ENCODE measurements at places on chromosomes 3 and 15.

DNA sequence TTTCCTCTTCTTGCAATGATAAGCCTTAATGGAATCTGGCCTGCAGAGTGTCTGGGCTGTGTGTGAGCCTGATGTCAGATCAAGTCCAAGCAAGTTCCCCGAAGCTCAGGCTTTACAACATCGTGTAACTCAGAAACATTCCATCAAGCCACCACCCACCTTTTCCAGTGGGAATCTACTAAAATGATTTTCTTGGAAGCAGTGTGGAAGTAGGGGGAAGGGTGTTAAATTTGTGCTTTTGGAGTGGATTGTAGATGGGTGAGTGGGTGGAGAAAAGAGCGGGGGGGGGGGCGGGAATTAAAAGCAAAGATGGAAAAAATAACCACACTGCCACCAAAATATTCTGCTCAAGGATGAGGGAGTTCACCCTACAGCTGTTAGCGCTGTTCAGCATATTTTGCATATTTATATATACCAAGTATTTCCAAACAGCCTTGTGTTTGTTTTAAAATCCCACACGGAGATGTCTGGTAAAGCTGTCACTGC, 53.6 kb downstream of the VGLL3 start:
- ATAC-seq = peak; percentile 86

GRCh38 chr3:107387555-107387954, 10.3 kb downstream of the CCDC54 start:
- no peak for ATAC-seq

DNA sequence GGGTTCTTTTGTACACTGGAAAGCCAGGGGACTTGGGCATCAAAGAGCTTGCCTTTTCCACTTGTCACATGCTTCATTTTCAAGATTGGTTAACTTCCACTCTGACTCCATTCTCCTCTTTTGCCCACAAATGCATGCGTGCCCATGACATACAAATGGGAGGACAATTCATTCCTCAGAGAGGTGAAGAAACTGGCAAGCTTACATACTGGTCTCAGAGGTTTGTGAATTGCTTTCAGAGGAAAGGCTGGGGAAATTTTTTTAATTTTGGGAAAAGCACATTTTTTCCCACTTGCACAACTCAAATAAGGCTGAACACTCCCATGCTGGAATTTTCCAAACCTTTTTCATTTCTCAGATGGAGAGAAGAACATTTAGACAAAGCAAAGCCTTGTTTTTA, 20.9 kb upstream of the AMOTL2 start:
- ATAC-seq = no peak

- no peak for ATAC-seq
These were observed 1.2 kb downstream of the ACOX2 start for GRCh38 chr3:58535531-58536500.

DNA sequence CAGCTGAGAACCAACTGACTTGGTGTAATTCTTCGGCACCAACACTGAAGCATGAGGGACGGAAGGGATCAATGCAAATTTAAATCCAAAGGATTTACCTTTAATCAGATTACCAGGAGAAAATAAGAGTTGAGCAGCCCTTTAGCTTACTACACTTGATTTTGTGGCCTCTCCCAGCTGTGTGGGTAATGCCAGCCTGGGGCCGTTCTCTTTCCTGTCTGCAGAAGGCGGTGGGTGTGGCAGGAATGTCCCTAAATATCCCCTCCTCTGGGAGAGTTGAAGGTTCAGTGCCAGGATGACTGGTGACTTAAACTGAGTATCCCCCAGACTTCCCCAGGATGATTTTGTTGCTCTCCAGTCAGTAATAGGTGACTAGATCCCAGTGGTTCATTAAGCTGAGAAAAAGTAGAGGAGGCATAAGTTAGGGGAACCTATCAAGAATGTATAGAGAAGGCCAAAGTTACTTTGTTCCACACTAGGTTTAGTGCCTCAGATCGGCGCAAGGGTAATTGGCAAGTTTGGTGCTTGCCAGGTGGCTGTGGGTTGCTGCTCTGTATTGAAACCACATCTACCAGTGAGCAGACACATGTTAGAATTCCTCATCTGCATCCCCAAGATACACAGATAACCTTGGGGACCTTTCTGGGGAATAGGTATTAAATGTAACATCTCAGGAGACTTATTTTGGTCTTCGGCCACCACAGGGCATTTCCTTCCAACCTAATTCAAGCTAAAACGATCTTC, 23.1 kb downstream of the MAPKBP1 start:
- ATAC-seq = no peak

GRCh38 chr3:193825617-193826016, 232.6 kb downstream of the OPA1 start:
- no peak for ATAC-seq

DNA sequence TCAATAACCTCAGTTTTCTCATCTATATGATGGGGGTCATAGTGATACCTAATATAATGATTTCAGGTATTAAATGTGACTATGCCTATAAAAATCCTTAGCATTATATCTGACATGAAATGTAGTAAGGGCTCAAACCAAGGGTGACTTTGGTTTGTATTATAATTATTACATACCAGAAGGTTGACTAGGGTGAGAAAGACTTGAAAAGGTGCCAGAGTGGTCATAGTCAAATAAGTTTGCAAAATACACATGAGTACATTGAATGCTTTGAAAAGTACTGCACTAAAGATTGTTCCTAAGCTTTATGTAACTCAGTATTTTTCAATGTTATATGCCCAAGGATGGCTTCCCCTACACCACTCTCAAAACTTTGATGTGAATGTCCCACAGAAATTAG, 297.2 kb downstream of the ARPP21 start:
- ATAC-seq = no peak

DNA sequence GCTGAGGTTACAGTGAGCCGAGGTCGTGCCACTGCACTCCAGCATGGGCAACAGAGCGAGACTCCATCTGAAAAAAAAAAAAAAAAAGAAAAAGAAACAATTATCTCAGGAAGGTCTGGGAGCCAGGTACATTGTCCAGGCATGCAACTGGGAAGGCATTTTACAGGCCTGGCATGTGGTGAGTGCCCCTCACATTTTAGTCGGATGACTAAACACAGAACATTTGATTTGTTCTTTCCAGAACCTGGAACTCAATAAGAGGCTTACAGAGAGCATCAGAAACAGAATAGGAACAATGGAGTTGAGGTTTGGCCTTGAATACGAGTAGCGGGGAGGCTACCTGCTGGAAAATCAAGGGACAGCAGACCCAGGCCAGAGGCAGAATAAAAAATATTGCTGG, 33.7 kb upstream of the IGF1R start:
- no peak for ATAC-seq

All from gastroesophageal sphincter (tissue), 4 donors.